ENCODE measurements at places on chromosomes 16 and 17.

DNA sequence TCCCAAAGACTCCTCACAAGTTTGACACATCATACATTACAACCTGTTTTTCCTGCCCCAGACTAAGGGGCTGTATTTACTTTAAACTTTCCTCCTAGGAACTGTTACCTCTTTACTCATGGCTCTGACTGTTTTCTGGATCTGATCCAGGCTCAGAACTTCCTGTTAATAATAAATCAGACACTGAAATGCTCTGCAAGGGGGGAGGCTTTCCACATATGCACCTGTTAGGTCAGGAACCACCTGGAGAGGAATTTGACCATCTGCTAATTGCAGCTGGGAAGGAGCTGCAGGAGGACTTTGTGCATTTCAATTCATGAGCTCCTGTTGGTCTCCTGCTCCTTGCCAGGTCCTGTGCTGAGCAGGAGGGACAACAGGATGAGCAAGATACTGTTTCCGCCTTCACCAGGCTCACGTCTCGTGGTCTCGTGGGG, 476.9 kb upstream of the CDH5 start:
- DNase-seq = no peak

GRCh38 chr16:61237884-61238485, 798.3 kb downstream of the CDH8 start:
- no peak for DNase-seq

DNA sequence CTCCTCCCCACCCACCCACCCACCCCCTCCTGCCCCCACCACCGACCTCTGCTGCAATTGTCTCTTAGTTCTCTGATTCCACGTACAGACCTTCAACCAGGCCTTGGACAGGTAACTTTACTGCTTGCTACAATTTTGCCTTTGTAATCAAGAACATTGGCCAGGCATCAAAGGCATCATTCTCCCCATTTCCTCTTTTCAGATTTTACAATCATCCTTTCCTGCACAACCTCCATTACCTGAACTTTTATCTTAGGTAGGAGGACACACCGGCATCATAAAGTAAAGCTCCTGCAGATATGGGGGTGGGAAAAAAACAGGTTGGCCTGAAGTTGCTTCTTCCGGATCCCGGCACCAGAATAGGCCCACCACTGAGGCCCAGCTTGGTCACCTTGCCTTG, 25.7 kb upstream of the SUPT4H1 start:
- DNase-seq = no peak

DNA sequence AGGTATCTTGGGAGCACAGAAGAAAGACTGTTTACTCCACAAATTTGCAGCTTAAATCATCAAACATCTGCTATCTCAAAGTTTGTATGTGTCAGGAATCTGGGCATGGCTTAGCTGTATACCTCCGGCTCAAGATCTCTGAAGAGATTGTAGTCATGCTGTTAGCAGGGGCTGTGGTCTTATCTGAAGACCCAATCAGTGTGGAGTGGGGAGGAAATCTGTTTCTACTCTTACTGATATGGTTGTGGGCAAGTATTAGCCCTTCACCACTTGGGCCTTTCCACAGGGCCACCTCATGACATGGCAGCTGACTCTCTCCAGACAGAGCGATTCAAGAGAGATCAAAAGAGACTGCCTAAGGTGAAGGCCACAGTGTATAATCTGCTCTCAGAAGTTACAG, 438.7 kb downstream of the KIF2B start:
- DNase-seq = no peak

DNA sequence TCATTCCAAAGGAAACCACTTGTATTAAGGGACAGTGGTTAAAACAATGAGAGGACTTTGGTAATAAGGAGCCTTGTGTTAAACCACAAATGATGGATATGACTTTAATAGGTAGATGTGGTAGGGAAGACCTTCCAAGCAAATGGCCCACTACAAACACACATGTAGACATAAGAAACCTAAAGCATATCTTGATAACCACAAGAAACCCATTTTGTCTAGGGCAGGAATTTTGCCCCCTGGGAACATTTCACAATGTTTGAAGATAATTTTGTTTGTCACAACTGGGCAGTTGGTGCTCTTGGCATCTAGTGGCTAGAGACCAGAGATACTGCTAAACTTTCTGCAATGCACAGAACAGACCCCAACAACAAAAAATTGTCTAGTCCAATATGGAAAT, 25.8 kb downstream of the KCNJ2 start:
- no peak for DNase-seq

- no peak for DNase-seq
These were observed 2.4 kb upstream of the NACA2 start for GRCh38 chr17:61593426-61593825.

- DNase-seq = no peak
These were observed 73.3 kb downstream of the MSI2 start for GRCh38 chr17:57329380-57330214.
